ENCODE measurements at places on chromosomes 7 and 10.
A peak's percentile ranks its signal among the peaks of the same experiment; 100 is the strongest.

- peak; percentile 61 for DNase-seq
These were observed 851.0 kb upstream of the PHF14 start for GRCh38 chr7:10122551-10123100.

GRCh38 chr10:107666214-107666613, 501.7 kb upstream of the SORCS1 start:
- DNase-seq, result no peak

- DNase-seq, result no peak
These were observed 88.8 kb upstream of the INSIG1 start for GRCh38 chr7:155208681-155209477.

- DNase-seq, result no peak
These were observed 202.8 kb downstream of the IPMK start for GRCh38 chr10:58064714-58065528.

DNA sequence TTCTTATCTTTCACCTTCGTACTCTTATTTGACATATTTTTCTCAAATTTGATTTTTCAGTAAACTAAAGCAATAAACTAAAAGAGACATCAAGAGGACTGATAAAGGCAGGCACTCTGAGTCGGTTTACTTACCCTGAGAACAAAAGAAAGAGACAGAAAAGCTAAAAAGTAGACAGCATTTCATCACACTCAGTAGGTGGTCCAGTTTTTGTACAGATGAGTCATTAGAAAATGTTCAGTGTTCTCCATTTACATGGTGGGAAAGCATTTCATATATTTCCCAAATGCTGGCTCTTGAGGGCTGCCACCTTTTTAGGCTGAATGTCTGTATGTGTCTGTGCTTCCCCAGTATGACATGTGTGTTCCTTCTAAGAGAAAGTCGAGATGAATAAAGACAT, 52.7 kb downstream of the NHLRC2 start:
- DNase-seq, result no peak

GRCh38 chr10:70998086-70998485, 109.7 kb upstream of the PCBD1 start:
- DNase-seq, result no peak

DNA sequence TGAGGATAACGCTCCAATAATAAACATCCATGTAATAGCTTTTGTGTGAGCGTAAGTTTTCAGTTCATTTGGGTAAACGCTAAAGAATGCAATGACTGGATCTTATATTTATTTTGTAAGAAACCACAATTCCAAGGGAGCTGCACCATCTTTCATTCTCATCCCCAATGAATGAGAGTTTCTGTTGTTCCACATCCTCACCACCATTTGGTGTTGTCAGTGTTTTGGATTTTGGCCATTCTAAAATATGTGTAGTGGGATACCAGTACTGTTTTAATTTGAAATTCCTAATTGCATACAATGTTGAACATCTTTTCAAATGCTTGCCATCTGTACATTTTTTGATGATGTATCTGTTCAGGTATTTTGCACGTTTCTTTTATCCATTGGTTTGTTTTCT, 50.9 kb upstream of the SEMA3D start:
- no peak for DNase-seq

- no peak for DNase-seq
These were observed 38.1 kb downstream of the GDI2 start for GRCh38 chr10:5774987-5775620.

- DNase-seq, result no peak
These were observed 51.3 kb upstream of the STEAP4 start for GRCh38 chr7:88357781-88358525.

DNA sequence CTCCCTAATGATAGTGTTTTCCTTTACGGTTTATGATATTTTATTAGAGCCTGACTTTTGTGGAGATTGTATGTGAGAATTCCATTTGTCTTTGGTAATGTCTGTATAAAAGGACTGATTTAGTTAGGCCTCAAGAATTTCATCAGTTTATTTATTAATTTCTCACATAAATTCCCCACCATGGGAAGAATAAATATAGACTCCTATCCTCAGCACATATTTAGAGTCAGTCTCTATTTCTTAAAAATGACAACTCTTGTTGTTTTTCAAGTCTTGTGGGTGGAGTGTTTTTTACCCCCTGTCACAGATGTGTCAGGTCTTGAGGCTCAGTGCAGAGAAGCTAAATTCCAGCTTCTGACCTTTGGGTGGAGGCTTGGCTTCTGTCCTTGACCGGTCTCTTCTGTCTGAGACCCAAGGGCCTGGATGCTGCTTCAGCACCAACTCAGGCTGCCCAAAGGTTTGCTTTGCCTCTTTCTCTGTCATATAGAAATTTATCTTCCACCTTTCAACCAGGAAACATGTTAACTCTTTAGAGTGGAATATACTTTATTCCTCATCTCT, 117.3 kb upstream of the INHBA start:
- DNase-seq, result no peak

DNA sequence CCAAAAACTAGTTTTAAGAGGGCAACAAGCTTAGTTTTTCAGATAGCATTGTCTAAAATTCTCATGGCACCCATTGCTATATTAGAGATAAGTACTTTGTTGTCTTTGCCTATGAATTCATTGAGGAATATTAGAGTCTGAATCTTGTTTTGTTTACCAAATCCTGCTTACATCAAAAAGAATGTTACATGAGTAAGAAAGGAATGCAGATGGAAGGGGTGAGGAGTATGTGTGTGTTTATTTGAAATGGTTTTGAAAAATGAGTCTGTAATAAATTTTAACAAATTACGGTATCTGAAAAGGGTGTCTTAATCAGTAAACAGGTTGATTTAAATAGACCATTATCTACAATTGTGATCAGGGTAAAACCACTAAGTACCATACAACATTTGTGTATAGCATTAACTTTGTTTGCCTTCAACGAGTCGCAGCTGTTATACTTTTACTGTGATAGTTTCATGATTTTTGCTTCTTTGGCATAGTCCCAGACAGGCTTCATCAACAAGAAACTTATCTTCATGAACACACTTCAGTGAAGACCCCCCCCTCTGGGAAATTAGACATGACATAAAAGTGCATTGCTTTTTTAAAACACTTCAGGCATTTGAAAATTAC, 1183.9 kb upstream of the C7orf33 start:
- no peak for DNase-seq

DNA sequence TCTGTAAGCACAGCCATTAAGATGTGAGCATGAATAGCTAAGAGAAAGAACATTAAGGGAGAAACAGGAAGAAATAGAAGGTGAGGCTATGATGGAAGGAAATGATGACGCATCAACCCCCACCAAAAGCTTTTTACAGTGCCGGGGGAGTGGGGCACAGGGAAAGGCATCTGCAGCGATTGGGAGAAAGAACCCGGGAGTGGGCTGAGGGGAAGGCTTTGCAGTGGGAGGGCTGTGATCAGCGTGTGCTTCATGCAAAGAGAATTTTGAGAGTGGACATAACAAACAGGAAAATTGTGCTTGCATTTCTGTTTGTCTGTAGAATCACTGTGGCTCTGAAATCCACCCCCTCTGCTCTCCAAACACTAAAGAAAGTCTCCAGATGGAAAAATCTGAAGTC, 250.8 kb downstream of the KCNMA1 start:
- peak; percentile 51 for DNase-seq

GRCh38 chr7:21450941-21451340, 23.1 kb downstream of the SP4 start:
- DNase-seq, result no peak

- DNase-seq, result no peak
These were observed 15.0 kb upstream of the STEAP4 start for GRCh38 chr7:88321694-88322093.

DNA sequence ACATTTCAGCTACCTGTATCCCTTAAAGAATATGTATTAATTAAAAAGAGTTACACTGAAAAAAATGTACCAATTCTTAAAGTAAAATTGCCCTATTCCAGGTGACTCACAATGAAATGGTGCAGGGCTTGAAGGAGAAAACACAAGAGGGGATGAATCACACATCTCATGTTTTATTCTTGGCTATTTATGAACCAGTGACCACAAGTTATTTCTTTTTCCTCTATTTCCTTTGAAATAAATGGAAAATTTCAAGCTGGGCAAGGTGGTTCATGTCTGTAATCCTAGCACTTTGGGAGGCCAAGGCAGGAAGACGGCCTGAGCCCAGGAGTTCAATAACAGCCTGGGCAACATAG, 106.8 kb downstream of the UBE2H start:
- no peak for DNase-seq

DNA sequence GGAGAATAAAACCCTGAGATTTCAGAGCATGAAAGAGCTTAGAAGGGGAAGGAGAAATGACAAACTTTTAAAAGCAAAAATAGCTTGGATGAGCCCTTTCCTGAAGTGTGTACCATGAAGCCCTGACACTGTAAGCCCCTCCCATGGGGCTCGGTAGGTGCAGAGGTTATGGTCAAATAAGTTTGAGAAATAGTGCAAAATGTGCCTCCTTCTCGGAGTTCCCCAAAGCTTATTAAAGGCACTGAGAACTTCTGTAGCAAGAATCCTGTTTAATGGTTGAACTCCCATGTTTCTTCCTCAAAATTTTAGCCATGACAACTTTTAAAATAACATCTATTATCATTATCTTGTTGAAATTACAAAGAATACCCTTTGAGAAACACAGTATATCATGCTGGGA, 10.5 kb upstream of the HYCC1 start:
- DNase-seq, result no peak

DNA sequence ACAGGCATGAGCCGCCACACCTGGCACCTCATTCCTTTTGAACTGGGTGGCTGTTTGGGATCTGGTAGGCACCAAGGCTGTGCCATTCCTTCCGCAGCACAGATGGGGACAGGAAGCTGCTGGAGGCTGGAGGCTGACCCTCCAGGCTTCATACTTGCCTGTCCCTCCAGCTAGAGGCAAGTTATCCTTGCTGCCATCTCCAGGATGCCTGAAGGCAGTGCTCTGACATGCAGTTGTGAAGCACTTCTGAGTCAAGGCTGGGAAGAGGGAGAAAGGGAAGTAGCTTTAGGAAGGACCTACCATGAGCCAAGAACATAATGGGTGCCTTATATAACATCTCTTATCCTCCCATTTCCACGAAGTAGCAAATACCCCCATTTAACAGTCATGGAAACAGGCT, 9.5 kb downstream of the MARVELD1 start:
- no peak for DNase-seq

DNA sequence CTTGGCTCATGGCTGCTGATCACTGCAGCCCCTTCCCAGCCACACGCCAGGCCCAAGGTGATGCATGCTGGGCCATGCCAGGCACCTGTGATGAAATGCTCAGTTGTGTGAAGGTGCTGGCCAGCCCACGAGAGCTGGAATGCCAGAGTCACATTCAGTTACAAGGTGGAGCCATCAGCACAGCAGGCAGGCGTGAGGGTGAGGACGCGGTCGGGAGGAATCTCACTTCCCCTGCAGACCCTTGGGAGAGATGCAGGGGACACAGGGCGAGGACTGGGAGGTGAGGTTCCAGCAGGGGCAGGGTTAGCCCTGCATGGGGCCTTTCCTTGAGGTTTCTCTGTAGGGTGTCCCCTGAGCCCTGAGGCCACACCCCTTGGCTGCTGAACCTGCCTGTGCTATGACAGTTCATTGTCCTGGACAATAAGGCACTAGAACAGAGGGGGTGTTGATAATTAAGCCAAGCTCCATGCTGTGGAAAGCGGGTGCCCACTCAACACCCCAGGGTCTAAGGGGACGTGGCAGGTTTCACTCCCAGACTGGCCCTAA, 82.4 kb downstream of the ADARB2 start:
- no peak for DNase-seq

DNA sequence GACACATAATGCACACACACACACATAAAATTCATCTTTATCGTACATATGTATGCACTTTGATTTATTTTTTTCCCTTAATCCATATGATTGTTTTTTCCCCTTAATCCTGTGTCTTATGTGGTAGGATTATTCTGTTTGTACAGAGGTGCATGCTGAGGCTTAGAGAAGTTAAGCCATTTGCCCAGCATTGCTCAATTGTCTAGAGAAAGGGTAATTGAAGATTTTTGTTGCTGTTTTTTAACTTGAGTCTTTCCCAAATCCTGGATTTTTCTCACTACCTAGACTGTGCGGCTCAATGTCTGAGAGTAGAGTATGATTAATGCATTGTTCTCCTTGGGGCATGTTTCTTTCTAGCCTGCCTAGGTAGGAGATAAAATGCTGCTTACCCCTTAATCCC, 35.0 kb downstream of the WBP1L start:
- no peak for DNase-seq

GRCh38 chr7:73978661-73979563, 49.1 kb upstream of the ELN start:
- peak; percentile 52 for DNase-seq

- DNase-seq, result no peak
These were observed 724 bp downstream of the ZNF107 start for GRCh38 chr7:64666663-64667050.

GRCh38 chr10:48681740-48682139, 2.9 kb upstream of the WDFY4 start:
- DNase-seq, result no peak

- no peak for DNase-seq
These were observed 1298.4 kb upstream of the CELF2 start for GRCh38 chr10:9719246-9719645.

DNA sequence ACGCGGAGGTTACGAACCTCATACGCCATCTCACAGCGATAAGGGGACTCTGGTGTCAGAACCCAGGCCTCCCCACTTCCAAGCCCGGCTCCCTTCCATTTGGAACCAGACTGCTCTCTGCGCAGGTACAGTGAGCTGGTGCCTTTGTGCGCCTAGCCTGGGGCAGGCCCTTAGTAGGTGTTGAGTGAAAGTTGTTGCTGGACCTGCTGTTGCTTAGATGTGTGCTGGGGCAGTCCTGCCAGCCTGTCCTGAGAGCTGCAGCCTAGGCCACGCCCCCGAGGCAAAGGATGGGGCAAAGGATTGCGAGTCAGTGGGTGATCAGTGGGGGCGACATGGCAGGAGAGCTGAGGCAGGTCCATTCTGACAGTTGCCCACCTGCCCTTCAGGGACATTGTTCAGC, 72.5 kb upstream of the BTBD16 start:
- no peak for DNase-seq

GRCh38 chr7:116859323-116859722, 3.1 kb upstream of the CAPZA2 start:
- DNase-seq, result no peak

GRCh38 chr10:67609996-67610793, 85.8 kb downstream of the CTNNA3 start:
- DNase-seq, result no peak

- DNase-seq, result no peak
These were observed 123.6 kb downstream of the LYZL1 start for GRCh38 chr10:29412485-29412884.

Measured in right forelimb (tissue), 1 donor.